Right hindlimb (tissue), 1 donor: ENCODE measurements at places on chromosomes 5 and 9.

GRCh38 chr5:179120421-179120861, 60.3 kb downstream of the ZNF354C start:
- DNase-seq: peak; percentile 4

DNA sequence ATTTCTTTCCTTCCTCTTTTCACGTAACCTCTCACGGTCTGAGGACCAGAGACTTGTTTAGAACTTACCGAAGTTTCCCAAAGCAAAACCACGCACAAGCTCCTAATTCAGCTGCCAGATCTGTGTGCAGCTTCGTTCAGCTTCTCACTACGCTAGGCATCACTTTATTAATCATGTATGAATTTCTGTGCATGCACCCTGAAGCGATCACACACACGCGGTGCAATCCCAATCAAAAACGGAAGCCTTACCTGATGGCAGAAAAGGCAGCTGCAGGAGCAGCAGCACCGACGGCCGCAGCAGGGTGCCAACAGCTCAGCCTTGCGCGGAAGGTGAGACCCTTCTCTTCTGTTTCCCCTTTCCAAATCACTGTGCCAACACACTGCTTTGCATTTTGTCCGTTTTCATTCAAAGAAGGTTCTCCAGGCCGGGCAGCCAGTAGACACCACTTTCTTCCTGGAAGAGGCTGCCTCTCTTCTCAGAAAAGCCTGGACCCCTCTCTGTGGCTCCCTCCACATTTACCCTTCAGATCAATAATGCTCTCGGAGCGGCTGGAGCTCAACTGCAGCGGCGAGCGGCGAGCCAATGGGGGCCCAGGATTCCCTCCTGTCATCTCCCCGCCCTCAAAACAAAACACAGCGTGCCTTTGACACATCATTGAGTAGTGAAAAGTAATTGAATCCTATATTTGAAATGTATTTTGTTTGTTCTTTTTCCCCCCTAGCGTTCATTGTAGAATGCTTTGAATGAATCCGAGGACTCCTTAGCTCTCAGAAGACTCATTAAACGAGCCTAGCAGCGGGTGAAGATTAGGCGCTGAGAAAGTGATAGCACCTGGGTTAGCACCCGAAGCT, at the start of gene CDH12:
Gene CDH12 (minus strand): TSS at position 538 of the 854 bp plus-strand sequence.
- DNase-seq: peak; percentile 36

DNA sequence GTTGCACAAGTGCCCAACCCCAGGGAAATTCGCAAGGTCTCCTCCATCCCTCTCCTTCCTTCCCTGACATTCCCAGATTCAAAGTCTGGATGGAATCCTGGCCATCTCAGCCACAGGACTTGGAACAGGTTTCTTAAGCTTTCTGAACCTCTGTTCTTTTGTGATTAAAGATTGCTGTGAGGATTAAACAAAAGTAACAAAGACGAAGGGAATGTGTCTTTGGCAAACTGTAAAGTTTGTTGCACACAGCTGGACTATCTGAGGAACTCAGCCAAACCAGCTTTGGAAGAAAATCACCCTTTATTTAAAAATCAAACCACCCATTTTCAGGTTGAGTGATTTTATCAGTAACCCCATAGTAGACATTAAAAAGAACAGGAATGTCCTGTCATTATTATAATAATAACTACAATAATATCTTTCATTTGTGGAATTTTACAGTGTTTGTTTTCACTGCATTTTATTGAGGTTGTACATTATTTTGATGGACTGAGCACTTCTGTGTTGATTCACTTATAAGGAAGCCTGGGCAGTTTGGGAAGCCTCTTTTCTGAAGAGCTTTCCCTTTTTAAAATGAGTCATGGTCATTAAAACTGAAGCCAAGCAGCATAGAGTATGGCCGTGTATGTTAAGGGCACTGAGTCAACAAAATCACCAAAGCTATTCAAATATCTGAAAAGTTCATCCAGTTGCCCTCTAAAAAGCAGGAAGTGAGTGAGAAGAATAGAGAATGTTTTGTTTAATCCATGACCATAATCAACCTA, 310.2 kb downstream of the AGTPBP1 start:
- DNase-seq: no peak

DNA sequence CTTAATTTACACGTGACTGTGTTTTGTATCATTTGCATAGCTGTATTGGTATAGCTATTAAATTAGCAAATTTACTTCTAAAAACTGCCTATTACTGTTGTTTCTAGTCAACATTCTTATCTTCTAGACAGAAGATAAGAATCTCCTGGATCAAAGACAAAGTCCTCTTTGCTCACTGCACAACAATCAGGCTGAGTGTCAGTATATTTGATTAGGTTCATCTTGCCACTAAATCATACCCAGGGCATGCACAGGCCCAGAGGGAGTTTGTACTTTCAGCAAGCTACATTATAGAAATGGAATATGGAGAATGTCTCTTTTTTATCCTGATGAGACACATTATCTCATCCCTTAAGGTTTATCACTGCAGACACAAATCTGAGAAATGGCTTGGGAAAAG, 579.1 kb downstream of the SLCO4C1 start:
- no peak for DNase-seq

GRCh38 chr5:136021016-136021405, 7.8 kb upstream of the TGFBI start:
- DNase-seq: no peak

DNA sequence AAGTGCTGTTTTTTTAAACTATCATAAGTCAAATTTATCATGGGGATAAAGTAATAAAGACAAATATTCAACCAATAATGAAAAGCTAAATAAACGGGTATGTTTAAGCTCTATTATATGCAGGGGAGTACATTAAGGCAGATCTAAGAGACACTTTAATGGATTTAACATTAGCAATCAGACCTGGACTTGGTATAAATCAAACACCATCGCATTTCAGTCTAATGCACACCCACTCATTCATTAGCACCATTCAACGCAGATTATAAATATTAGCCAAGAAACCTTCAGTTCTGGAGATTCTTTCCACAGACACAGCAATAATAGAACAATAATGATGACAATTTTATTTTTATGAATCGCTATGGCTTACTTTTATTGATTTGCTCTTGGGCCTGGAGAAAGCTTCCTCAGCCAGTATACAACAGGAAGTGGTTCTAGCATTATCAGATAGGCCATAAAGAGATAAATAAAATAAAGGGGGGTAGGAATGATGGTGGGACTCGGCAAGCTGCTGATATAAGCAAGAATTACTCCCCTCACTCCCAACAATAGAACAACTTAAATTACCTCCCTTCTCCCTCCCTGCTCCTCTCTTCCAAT, 172.2 kb downstream of the PSAT1 start:
- no peak for DNase-seq

DNA sequence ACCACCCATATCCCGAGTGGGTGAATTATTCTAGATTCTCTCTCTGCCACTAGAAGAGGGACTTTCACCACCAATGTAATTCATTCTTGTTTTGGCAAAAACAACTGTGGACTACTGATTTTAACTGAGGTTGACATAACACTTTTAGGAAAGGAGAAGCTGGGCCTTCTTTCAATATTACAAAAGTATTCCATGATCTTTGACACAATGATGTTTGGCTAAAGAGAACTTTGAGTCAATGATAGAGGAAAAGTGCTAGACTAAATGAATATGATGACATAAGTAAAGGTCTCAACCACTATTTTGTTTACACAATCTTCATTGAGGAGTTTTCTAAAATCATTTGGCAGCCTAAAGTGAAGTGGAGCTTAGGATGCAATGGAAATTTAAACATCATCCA, 336.9 kb upstream of the PDE4D start:
- DNase-seq: no peak

DNA sequence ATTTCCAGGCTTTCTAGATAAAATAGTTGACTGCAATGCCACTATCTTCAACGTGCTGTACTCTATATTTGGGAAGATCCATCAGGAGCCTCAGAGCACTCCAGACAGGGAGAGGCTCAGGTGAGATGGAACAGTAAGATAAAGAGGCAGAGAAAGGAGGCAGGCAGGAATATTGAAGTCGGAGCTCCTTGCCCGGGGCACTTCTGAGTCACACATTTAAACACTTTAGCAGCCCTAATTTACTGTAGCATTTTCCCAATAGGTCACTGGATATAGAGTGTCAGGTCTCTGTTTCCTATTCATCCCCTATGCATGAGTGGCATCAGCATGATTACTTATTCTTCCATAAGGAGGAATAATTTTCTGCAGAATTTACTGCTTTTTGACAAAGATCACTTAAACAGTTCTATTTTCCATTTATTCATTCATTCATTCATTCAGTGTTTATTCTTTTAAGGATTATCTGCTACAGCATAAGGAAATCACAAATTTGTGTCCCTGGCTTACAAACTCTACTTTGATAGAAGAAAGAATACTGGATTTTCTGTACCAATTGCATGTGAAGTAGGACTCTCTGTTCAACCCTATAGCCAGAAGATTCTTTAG, 170.7 kb downstream of the MAPKAP1 start:
- DNase-seq: no peak

DNA sequence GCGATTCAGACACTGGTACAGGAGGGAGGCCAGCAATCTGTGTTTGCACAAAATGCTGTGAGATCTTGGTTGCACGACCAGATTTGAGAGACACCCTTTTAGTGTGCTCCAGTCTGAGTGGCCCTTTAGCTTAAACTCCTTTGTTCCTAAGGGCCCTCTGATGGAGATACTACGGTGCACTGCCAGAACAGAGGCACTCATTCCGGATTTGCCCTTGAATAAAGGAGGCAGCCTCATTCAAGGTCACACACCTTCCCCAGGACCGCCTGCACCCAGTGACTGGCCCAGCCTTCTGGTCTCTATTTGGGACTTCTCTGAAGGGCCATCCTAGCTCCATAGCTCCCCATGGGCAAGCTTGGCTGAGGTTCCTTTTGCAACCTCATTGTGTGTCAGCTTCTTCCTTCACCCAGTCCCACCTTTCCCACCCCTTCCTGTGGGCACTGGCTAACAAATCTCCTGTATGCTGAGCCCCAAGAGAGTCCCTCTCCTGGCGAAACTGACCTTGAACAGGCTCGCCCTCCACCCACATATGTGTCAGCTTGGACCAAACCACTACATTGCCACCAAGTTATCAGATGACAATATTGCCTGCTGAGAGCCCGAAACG, 191.7 kb downstream of the GABBR2 start:
- no peak for DNase-seq

DNA sequence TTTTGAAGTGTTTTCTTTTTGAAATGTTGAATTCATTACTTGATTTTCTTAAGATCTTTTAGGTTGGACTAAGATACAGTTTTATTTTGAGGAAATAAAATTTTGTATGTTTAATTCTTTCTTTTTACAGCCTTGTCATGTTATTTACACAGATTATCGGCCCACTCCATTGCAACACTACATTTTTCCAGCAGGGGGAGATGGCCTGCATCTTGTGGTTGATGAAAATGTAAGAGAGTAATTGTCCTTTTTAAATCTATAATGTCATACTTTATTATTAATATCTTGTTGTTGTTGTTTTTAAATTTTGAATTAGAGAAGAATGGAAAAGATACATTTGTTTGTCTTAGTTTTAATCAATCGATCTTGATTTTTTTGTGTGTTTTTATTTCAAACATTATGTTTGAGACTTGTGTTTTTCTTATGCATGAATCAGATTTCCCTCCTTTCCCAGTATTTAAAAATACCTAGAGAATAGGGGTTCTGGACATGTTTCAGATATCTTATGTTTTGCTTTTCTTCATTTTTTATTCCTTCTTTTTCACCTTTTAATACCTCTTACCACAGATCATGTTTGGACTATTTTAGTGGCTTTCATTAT, 36.7 kb downstream of the MTREX start:
- DNase-seq: peak; percentile 60

DNA sequence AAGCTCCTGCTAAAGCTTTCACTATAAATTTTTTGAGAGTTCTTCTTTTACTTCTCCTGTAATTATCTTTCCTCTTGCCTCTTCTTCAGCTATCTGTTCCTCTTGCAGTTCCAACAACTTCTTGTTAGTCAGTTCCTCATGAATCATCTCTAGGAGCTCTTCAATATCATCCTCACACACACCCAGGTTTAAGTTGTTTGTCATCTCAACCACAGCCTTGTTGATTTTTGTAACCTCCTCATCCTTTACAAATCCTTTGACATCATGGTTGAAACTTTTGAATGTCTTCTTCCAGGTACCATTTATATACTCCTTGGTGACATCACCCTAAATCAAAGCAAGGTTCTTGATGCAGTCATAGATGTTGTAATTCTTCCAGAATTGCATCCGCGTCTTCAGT, 106.3 kb upstream of the MAMDC2 start:
- DNase-seq: no peak
